Right ventricle myocardium superior (tissue), 1 donor: ENCODE measurements at places on chromosomes 3 and 15. TPM values are rescaled to one million over a fixed set of nuclear protein-coding genes. Genes with fewer than 3 reads are reported as not detected.

GRCh38 chr15:60580073-60580472 is 101.1 kb upstream of the ICE2 start:
- no peak for DNase-seq

- no peak for DNase-seq
Observed at GRCh38 chr3:52896613-52897012, 735 bp downstream of the STIMATE start.

The ALDH1A2 gene
- total RNA-seq, result 9.7 TPM

The C3orf49 gene
- not detected for total RNA-seq

DNA sequence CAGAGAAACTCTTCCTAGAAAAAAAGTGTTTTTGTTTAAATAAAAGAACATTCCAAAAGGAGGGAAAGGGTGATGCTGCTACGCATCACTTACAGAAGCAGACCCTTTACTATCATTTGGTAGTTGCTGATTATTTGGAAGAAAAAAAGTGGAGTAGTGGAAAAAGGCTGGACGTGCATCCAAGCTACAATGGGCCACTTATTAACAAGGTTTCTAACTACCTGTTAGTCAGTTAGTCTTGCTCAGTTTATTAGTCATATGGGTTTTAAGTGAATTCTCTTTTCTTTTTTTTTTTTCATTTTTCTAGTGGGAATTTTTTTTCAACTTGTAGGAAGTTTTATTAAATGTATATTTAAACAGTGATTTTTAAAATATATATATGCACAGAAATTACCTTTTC is 866.0 kb downstream of the MCTP2 start:
- DNase-seq, result no peak

- DNase-seq, result no peak
Observed at GRCh38 chr3:25040748-25041147, 387.3 kb upstream of the RARB start.

The C3orf22 gene
- total RNA-seq, result not detected

The ZNF501 gene
- total RNA-seq, result 4.9 TPM

DNA sequence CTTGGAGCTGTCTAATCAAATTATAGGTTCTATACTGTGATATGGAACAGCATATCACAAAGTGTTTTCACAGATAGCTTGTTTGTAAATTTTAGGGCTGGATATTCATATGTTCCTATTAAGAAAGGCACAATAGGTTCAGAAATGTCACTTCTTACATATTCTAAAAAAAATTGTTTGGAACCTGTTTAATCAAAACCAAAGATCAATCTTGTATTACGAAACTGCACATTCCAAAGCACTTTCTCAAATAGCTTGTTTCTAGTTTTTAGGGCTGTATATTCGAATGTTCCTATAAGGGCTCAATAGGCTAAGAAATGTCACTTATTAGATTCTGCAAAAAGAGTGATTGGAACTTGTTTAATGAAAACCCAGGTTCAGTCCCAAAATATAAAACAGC is 67.4 kb upstream of the OSBPL11 start:
- no peak for DNase-seq

GRCh38 chr3:140265302-140265701 is 330.3 kb downstream of the CLSTN2 start:
- DNase-seq, result no peak

DNA sequence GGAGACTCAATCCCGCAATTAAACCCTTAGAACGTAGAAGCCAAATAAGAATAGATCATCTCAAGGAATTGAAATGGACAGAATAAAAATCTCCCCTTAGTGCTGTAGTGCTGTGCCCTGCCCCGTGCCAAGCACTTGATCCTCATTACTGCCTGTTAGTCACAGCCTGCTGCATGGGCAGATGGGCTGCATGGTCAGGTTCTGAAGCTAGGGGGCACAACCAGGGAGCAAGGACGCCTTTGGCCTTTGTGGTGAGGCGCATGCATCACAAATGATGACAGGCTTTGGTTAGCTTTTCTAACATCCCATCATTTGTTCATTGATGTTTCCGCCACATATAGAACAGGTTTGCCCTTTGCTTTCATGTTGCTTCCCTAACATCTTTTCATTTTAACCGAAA is 336.3 kb upstream of the ADAMTS9 start:
- DNase-seq, result no peak

GRCh38 chr3:127984241-127984975 is 67.8 kb upstream of the SEC61A1 start:
- DNase-seq, result no peak

GRCh38 chr3:108044699-108045098 is 46.1 kb downstream of the CD47 start:
- DNase-seq, result no peak

- DNase-seq, result no peak
Observed at GRCh38 chr3:190048932-190049441, 71.7 kb downstream of the P3H2 start.

DNA sequence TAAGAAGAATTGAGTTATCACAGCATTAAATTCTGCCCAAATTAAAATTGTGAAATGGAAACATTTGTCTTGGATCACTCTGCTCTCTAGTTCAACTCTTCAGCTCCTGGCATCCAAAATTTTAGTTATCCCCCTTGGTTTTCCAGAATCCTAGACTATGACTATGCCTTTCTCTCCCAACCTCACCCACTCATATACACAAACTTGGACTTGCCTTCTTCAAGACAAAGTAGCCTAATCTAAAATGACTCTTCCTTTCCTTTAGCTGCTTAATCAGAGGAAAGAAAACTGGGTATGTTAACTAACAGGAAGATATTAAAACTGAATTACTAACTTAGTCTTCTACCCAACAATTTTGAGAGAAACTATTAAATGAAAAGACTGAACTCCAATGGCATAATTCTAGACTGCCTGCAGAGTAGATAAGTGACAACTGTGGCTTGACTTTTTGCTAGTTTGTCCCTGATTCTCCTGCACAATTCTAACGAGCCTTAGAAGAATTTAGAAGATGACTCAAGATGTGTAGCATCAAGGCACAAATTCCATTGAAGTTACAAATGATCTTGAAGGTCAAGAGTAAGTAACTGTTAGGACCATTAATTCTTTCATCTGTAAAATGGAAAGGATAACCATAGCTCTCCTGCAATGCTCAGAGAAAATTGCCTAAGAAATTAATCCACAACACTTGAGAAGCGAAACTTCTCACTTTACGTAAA is 5.2 kb upstream of the GOLIM4 start:
- DNase-seq, result no peak

DNA sequence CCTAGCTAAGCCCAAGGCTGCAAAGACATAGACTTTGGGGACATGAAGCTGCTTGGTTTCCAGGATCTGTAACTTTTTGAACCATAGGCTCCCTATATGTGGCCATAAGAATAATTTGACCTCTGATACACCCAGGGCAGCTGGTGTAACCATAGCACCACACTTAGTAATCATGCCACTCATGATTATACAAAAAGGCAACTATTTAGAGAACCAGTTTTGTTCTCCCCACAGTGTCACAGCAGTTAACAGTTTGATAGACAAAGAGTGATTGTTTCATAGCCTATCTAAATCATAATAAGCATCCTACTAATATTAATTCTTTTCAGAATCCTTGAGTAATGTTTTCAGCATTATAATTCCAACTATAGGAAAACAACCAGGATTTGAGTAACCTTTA is 334.9 kb downstream of the NEK10 start:
- no peak for DNase-seq

GRCh38 chr3:184058029-184058428 is 5.2 kb downstream of the HTR3C start:
- no peak for DNase-seq

The SERPINI2 gene
- 0.40 TPM for total RNA-seq

The TRAIP gene
- total RNA-seq, result 1.7 TPM

DNA sequence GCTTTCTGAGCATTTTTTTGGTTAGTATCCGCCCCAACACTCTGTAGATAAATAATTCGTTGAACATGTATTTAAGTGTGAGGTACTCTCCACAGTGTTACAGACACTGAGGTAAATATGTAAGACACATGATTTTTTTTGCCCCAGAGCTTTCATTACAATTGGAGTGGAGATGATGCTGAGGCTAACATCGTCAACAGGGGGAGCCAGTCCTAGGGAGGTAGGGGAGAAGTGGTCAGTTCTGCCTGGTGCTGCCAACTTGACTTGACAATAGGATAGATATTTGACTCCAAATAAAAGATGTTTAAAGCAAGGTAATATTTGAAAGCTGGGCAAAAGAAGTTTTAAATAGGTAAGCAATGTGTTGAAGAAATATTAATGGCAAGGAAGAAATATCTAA is 295.7 kb downstream of the UNC13C start:
- DNase-seq, result no peak

DNA sequence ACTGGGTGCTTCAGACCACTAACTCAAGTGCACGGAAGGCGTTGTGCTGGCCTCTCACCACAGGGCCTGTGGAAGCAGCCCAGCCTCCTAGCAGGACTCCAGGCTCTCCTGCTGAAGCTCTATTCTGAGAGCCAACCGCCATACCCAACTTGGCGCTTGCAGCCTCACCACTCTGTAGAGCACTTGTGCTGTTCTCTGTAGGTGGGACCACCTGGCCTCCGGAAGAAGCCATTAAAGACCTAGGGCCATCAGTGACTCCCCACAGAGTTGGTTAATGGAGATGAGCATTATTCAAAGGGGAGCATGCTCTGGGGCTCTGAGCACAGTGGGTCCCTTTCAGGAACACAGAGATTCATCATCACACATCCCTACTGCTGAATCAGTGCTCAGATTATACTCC is 50.9 kb downstream of the C3orf85 start:
- DNase-seq, result no peak

DNA sequence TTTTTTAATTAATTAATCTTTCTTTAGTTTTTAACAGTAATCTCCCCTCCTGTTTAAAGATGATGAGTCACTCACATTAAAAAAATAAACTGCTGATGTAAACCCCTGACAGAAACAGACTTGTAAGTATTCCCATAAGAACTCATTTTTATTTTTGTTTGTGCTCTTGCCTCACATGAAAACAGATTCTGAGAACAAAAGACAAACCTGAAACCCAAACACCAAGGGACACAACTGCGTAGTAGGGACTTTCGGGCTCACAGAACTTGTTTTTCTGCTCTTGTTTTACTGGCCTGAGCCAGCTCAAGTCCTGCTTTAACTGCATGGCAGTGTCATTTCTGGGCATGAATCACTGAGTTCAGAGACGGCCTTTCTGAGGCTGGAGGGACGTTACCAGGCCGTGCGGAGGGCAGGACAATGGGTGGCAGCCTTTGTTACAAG is 600.8 kb downstream of the FOXP1 start:
- no peak for DNase-seq

The HEG1 gene
- total RNA-seq, result 91.1 TPM

DNA sequence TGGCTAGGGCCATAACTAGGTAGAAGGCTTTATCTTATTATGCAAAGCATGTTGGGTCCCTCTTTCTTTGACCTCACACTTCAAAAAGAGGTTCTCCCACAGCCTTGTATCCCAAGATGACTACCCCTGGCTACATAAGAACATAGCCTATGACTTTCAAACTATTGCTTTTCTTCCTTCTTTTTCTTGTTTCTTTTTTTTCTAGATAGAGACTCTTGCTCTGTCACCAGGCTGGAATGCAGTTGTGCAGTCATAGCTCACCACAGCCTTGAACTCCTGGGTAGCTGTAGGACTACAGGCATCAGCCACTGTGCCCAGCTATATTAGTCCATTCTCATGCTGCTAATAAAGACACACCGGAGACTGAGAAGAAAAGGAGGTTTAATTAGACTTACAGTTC is 47.2 kb downstream of the DIPK2A start:
- no peak for DNase-seq

The TMEM212 gene
- not detected for total RNA-seq

GRCh38 chr3:71621825-71622537 is 38.5 kb upstream of the FOXP1 start:
- DNase-seq, result no peak

- DNase-seq, result no peak
Observed at GRCh38 chr3:152405915-152406802, 137.4 kb downstream of the MBNL1 start.

The SNTN gene
- total RNA-seq, result not detected

GRCh38 chr15:41894791-41895463 is 1.1 kb upstream of the SPTBN5 start:
- peak; percentile 88 for DNase-seq

DNA sequence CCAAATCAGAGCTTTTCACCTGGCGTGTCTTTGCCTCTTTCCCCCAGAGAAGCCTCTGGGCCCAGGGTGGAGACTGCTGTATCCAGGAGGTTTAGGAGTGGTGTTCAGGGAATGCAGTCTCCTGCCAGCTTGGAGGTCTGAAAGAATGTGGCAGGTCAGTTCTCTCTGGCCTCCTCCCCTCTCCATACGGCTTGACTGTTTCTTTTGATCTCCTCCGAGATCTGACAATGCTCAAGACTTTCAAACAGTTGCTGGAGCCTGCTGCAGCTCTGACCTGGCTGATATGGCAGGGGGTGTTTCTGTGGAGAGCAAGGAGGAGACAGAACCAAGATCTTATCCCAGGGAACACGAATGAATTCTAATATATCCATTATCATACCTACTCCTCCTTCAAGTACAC is 24.7 kb upstream of the TM4SF4 start:
- DNase-seq, result no peak

- DNase-seq, result no peak
Observed at GRCh38 chr3:88019024-88019423, 39.8 kb downstream of the CGGBP1 start.
